ENCODE measurements at places on chromosomes 3 and 15. TPM values are rescaled to one million over a fixed set of nuclear protein-coding genes. Genes with fewer than 3 reads are reported as not detected.
A peak's percentile ranks its signal among the peaks of the same experiment; 100 is the strongest.

MOBP gene
- not detected for total RNA-seq

GRIP2 gene
- 4.2 TPM for total RNA-seq

DNA sequence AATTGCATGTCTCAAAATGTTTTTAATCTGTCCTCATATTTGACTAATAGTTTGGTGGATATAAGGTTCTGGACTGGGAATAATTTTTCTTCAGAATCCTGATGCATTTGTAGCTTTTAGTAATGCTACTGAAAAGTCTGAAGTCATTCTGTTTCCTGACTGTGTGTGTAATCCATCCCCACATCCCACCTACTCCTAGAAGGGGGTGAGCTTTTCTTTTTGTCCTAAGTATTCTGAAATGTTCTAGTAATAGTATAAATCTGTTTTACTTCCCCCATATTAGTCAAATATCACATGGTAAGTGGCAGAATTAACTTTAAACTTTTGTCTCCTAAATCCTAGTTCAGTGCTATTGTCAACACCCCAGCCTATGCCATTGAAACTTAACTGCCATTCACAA is 162.8 kb downstream of the GREM1 start:
- no peak for DNase-seq

GRCh38 chr3:4726549-4726948 is 233.4 kb downstream of the ITPR1 start:
- DNase-seq = no peak

RPLP1 gene
- total RNA-seq = 515 TPM

- no peak for DNase-seq
Observed at GRCh38 chr3:66536791-66537190, 36.0 kb upstream of the LRIG1 start.

- peak; percentile 12 for DNase-seq
Observed at GRCh38 chr3:197750396-197750831, 731 bp downstream of the FYTTD1 start.

DNA sequence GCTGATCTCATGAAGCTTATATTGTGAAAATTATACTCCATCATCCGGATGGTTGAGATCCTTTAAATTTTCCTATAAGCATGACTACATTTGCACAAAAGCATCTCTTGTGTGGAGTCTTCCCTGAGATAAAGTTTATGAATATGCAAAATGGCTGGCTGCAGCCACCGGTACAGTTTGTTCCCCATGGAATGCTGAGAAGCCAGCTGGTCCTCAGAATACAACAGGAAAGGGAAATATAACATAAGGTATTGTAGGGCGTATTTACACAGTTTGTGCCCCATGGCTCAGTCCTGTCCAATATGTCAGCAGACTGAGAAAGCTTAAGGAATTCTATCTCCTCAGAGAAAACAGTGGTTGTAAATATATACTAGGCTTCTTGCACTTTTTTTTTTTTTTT is 468.6 kb downstream of the CNTN6 start:
- no peak for DNase-seq

MCTP2 gene
- 16.6 TPM for total RNA-seq

DNA sequence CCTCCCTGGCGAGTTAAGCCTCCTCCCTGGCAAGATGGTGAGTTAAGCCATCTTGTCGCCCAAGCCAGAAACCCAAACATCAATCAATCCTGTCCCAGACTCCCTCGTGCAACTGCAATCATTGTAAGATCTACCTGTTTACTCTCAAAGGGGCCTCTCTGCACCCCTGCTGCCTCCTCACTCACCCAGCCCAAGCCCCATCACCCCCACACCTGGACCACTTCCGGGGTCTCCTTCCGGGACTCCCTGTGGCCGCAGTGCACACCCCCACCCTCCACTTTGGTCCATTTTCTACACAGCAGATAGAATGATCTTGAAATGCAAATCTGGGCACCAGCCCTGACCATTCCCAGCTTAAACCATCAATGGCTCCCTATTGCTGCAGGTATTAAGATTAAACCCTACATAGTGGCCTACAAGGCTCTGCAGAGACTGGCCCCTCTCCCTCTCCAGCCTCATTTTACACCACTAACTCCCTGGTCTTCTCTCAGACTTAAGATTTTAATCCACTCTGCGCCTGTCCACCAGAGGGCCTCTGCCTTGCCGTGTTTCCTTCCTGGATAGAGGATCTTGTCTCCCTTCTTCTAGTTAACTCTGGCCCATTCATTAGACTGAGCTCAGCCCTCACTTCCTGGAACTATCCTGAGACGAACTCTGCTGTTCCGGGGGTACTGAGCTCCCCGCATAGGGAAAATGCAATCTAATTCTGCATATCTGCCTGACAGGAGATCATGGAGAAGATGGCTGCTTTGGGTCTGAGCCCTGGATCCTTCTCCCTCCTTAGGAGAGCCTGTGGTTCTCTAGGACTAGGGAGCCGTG is 41.9 kb upstream of the SLC6A1 start:
- no peak for DNase-seq

- no peak for DNase-seq
Observed at GRCh38 chr15:66843581-66843980, 141.5 kb downstream of the SMAD6 start.

GREM1 gene
- 0.95 TPM for total RNA-seq

PTH1R gene
- total RNA-seq = 8.9 TPM

DNA sequence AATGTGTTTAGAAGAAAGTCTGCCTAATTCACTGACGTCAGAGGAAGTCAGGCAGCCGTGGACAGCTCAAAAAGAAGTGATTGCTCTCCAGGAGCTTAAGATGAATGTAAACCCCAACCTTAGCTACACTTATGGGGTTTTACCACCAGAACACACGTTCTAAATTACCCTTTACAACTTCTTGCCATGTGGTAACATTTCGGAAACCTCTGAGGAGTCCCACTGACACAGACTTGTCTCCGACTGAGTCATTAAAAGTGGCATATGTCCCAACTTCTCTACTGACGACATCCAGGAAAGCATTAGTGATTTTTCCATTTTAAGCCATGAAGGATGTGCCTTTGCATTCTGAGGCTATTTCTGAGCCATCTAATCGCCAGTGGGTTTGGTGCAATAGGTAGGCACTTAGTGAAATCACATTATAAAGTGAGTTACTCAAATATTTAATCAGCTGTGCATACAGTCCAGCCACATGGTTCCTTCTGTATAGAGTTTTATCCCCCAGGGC is 32.4 kb downstream of the C2CD4A start:
- DNase-seq = no peak

ITGA11 gene
- 246 TPM for total RNA-seq

GRCh38 chr3:47010111-47010712 is 30.7 kb downstream of the NBEAL2 start:
- no peak for DNase-seq
